ENCODE measurements at places on chromosomes 11 and 22.

DNA sequence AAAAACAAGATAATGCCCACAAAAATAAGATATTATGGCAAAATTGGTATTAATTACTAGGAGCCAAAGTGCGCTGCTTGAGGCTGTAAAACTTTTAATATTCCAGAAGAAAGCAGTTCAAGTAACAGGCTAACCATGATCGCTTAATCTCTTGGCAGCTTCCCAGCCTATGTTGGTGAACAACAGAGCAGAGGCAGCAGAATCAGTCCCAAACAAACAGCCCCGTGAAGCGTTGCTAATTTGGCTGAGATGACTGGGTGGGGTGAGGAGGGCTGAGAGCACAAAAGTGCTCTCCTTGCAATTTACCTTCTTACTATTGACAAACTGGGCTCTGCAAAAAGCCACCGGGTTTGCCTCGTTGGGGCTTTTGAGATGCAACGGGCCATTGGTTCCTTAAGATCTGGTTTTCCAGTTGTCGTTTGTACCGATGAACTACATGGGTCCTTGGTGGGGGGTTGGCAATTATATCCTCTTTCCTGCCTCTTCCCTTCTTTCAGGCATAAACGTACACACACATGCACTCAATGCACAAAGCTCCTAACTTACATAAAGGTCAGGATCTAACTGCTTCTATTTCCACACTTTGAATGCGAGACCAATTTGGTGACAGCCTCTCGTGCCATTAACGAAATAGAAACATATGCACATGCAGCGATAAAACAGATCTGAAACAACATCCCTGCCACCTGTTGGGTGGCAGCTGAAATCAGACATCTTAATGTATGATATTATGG lies 407.6 kb upstream of the CADM1 start:
- DNase-seq, result no peak

DNA sequence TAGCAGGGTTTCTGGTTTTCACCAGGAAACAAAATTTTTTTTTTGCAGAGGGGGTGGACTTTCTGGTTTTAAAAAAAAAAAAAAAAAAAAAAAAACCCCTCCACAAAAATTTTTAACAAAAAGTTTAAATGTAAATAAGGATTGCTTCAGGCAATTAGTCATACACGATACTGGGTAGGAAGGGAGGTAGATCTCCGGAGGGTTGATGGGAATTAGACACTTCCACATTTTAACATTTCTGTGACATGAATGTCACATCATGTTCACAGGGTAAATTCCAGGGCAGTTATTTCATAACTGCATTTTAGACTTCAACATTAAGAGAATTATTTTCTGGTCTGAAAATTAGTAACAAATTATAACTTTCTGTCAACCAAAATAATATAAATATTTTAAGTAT lies 15.9 kb downstream of the NUP98 start:
- DNase-seq, result no peak

DNA sequence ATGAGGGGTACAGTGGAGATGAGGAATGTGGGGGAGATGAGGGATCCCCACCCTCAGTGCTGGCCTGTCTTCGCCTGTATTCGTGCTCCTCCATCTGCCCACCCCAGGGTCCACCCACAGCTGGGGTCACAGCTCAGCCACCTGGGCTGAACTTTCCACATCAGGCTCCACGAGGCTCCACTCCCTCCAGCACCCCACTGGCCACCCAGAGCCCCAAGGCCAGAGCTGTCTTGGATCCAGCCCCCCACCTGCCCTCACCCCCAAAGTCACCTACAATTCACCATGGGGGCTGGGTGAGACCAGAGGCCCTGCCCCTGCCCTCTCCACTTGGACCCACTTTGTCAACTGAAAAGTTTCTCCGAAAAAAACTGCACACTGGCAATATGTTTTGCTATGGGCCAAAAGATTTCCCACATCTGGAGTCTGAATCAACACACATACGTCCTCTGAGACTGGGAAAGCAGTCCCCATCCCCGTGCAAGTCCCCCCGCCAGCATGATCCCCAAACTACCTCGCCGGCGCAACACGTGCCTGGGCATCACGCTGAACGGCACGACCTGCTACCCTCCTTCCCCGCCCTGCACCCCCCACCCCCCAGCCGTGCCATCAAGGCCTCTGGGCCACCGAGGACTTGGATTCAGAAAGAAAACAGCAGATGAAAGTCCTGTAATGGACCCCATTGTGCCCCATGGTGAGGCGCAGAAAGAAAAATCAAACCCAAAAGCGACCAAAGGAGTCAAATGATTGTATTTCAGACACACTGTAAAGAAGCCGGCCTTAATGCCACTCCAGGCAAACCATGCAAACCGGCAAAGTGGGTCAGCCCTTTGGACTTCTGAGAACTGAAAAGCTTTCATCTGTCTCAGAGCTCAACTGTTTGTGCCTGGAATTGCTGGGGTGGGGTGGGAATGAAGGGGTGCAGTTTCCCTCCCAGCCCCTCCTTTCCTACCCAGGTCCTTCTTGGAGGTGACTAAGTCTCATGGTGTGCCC lies 16.5 kb upstream of the GAL start:
- DNase-seq, result no peak

DNA sequence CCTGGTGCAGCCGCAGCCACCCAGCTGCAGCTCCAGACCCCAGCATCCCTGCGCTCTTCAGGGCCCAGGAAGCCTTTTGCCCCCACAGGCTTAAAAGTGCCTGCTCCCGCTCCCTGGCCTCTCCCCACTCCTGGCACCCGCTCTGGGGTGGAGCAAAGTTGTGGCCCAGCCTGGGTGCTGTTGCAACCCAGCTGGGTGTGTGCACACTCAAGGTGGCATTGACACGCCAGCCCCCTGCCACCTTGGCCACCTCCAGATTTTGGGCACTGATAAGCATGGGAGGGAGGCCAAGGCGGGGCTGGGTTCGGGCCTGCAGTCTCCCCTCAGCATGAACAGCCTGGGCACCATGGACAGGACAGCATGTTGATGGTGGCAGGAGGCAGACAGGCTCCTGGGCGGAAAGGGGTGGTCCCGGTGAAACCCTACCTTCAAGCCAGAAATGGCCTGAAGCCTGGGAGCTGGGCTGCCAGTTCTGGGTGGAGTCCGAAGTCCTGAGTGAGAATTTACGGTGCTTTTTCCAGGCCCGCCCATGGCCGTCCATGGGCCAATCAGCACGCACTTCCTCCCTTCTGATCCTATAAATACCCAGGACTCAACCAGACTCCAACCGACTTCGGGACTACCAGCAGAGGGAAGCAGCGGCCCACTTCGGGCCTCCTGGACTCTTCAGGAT lies 23.6 kb upstream of the RNASEH2C start:
- DNase-seq, result peak; percentile 64

- DNase-seq, result no peak
These were observed 126.1 kb downstream of the BRD1 start for GRCh38 chr22:49701380-49702067.

GRCh38 chr11:62770778-62771143 lies 435 bp upstream of the TAF6L start:
- DNase-seq, result no peak

GRCh38 chr11:16796311-16796710 lies 57.9 kb downstream of the C11orf58 start:
- no peak for DNase-seq

DNA sequence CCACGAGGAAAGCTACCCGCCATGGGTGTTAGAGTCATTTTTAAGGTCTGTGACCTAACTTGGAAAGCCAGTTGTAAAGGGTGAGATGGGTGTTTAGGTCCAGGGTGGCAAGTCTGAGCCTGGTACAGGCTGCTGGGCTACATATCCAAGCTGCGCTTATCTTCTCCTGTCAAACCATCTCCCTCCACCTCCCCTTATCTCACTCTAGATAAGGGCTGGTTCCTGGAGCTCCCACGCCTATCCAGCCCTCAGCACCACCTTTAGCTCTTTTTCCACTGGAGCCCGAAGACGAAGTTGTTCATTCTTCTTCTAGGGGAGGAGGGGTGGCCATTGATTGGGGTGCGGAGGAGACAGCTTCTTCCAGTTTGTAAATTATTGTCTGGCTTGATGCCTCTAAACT lies 48.5 kb downstream of the MICAL2 start:
- no peak for DNase-seq

DNA sequence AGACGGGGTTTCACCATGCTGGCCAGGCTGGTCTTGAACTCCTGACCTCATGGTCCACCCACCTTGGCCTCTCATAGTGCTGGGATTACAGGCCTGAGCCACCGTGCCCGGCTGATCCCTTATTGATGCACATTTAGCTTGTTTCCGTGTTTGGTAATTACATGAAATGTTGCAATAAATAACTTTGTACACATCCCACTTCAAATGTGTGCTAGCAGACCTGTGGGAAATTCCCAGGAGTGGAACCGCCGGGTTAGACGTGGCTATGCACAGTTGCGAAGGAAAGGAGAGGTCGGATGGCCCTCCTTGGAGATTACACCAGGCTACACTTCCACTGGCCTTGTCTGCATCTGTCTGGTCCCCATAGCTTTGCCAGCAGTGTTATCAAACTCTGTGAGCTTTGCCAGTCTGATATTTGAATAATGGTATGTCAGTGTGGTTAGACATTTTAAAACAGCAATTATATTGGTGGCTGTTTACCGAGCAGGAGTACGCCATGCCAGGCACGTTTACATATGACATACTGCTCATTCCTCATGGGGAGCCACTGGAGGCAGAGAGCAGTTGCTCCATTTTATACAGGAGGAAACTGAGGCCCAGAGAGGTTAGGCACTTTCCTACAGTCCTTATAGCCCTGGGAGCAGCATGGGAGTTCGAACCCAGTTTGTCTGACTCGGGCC lies 27.2 kb upstream of the SYT7 start:
- DNase-seq, result no peak

DNA sequence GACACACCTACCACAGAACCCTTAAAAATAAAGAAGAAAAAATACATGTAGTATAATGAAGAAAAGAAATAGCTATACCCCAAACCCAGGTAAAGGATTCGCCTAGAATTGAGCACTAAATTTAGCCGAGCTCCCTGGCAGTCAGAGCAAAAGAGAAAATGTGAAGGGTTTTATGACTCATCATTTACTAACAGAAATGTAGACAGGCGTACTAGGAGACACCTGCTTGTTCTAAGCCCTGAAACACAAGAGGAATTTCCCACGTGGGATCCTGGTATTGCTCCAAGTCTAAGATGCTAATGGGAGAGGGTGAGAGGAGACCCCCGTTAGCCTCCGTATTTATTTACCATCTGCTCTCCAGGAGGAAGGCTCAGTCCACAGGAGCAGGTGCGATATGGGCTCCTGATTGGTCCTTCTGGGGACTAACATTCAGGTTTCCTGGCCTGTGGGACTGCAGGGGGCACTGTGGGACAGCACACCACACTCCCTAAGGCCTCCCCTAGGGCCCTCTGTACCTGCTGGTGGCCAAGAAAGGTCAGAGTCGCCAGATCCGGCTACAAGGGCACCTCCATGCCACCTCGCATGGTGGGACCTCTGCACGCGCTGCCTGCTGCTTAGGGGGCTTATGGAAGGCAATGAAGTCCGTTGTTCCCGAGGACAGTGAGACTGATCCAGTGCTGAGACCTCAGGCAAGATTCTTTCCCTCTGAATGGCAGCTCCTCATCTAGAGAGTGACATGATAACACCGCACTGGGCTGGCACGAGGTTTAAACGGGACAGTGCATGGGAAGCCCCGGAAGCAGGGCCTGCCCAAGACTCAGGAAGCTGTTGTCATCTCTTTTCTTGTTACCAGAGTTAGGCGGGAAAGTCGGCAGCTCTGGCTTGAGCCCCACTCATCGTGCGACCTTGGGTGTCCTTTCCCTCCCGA lies 25.8 kb downstream of the KCNC1 start:
- DNase-seq, result peak; percentile 5

All from SW 1271 (cell line).